ENCODE measurements at places on chromosomes 12 and 14. TPM values are rescaled to one million over a fixed set of nuclear protein-coding genes. Genes with fewer than 3 reads are reported as not detected.

The DNAL1 gene
- total RNA-seq: 8.3 TPM

The KCNC2 gene
- not detected for total RNA-seq

The SERPINA5 gene
- total RNA-seq: not detected

The LRRK2 gene
- total RNA-seq: not detected

The RASAL1 gene
- 6.7 TPM for total RNA-seq

The HOXC4 gene
- total RNA-seq: 1.00 TPM

The NEUROD4 gene
- total RNA-seq: not detected

The RNASE7 gene
- not detected for total RNA-seq

The VPS33A gene
- 24.1 TPM for total RNA-seq

The MAP3K9 gene
- total RNA-seq: 7.5 TPM

The FGFR1OP2 gene
- total RNA-seq: 38.0 TPM

The GOLGA3 gene
- total RNA-seq: 60.4 TPM

The FAM90A1 gene
- total RNA-seq: 1.3 TPM

The DNAI7 gene
- 0.17 TPM for total RNA-seq

The RDH16 gene
- 1.5 TPM for total RNA-seq

The STXBP6 gene
- total RNA-seq: not detected

The IL26 gene
- total RNA-seq: 0.53 TPM

The PPP1R1A gene
- not detected for total RNA-seq

The RAPGEF3 gene
- 1.4 TPM for total RNA-seq

The KRT82 gene
- not detected for total RNA-seq

The TMEM179 gene
- total RNA-seq: 0.46 TPM

The SERPINA1 gene
- total RNA-seq: 20.3 TPM

The KLRK1 gene
- total RNA-seq: 23.6 TPM

The CIROP gene
- total RNA-seq: not detected

The NOS1 gene
- not detected for total RNA-seq

The RDH12 gene
- not detected for total RNA-seq

The CMKLR1 gene
- total RNA-seq: not detected

The SLC6A12 gene
- 0.70 TPM for total RNA-seq

The SERPINA12 gene
- not detected for total RNA-seq

The IFT81 gene
- 1.4 TPM for total RNA-seq

The MIPOL1 gene
- total RNA-seq: 0.50 TPM

The MDP1 gene
- 20.2 TPM for total RNA-seq

The TMEM52B gene
- not detected for total RNA-seq

The LYZ gene
- total RNA-seq: not detected

The HCAR2 gene
- not detected for total RNA-seq

The P2RX2 gene
- not detected for total RNA-seq

The TAS2R31 gene
- 1.9 TPM for total RNA-seq
